ENCODE measurements at places on chromosomes 6 and 20.

DNA sequence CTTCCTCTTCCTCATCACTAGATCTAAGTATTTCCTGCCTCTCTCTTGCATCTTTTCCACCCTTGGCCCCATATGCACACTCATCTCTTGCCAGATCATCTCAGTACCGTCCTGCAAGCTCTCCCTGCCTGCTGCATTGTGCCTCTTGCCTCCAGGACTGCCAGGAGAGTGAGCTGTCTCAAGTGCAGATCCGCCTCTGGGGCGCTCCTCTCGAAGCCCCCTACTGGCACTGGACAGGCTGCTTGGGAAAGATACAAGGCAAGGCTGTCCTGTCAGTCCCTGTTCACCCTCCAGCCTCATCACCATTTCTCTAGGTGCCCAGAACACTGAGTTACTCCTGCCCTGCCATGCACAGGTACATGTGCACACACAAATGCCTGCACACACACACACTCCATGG is 10.2 kb downstream of the SYNDIG1 start:
- no peak for DNase-seq

DNA sequence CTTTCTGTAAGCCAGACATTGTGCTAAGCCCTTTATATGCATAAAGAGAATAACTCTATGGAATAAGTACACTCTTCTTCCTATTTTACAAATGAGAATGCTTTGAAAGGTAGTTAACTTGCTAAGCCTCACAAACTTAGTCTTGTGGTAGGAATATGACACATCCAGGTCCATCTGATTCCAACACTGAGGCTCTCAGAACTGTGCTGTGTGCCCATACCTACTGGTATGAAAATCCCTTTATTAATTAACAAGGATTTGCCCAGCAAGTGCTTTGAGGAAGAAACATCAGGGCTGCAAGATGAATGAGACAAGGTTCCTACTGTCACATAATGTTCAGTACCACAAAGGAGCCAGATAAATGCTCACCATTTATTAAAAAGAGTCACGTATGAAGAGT is 122.6 kb downstream of the TNFRSF21 start:
- DNase-seq: no peak

DNA sequence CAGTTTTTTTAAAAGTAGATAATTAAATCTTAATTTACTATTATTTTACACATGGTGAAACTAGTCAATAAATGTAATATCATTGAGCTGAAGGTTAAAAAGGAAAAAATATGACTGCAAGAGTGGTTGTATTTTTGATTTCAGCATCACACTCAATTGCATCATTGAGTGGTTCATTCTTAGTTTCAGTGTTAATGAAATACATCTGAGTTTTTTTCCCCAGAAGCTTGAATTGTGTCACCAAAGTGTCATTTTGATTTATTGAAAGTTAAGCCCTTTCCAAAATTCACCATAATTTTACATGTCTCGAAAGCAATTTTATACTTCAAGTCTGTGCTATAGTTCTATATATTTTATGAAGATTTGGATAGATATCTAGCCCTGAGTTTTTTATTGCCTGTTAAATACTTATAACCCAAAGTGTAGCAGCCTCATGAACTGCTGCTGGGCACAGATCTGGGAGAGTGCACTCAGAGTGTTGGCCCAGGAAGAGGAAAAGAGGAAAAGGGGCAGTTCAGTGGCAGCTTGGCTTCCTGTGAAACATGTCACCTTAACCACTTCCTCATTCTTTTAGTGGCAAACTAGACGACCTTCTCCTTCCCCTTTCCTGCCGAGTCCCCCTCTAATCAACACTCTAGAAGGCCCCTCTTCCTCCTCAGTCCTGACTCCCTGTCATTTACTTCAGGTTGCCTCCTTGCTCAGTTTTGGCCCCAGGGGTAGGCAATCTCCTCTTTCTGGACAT is 140.7 kb downstream of the ESR1 start:
- DNase-seq: no peak

GRCh38 chr6:160274871-160275510 is 16.4 kb upstream of the SLC22A2 start:
- no peak for DNase-seq

GRCh38 chr6:125662296-125662695 is 87.1 kb upstream of the HEY2 start:
- no peak for DNase-seq

DNA sequence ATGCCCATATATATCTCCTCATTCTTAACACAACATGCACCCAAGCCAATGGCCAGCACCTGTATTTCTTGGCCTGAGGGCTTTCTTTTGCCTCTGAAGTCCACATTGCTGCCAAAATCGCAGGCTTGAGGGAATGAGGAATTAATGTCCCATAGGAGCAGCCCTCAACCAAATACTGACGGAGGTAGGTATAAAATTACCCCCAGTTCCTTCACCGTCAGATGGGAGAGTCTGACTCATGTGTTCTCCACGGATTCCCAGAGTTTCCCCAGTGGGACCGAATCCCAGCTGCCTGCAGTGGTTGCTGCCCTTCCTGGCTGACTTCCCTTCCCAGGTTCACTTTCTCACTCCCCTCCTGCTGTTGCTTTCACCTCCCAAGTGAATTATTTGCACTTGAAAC is 602.2 kb upstream of the NOX3 start:
- DNase-seq: no peak

GRCh38 chr6:106290032-106290431 is 35.5 kb downstream of the ATG5 start:
- no peak for DNase-seq

DNA sequence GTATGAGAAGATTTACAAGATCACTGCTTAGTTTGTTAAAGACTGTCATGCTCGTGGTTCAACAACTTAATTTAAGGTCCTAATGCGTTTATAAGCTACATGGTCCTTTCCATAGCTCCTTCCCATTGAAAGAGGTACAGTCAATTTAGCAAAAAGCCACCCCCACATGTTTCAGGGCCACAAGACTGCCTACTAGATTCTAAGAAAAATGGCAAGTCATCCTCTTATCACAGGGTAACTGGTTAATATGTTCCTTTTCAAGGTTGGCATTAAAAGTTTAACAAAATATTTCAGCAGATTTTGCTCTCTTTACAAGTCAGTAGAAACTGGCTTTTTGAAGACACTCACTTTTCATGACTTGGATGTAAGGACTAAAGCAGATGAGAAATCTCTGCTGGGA is 15.7 kb downstream of the GSTA3 start:
- DNase-seq: no peak

DNA sequence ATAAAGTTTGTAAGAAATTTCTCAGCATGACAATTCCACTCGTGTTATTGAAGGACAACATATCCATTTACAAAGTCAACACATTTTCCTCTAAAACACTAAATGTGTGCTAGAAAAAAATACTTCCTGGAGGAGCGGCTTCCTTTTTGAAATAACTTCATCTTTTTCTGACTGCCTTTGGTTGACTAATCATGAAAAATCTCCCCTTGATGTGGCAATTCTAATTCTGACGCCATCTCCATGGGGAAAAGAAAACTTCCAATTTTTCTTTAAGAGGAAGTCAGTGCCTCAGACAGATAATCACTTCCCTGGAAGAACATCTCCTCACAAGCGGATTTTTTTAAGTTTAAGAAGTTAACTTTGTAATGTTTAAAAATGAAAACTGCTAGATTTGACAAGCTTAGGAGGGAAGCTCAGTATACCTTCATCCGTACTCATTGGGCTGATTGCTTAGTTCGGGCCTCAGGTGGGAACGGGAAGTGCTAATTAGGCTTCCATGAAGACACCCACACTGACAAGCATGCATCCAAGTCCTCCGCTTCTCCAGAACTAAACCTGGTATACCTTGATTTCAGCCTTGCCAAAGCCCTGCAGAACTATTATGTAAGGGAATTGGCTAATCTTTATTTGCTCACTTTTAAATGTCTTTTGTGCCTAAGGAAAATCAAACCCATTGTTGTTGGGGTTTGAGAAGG is 35.1 kb upstream of the DUSP22 start:
- no peak for DNase-seq

GRCh38 chr6:161216616-161217205 is 57.1 kb downstream of the AGPAT4 start:
- no peak for DNase-seq

DNA sequence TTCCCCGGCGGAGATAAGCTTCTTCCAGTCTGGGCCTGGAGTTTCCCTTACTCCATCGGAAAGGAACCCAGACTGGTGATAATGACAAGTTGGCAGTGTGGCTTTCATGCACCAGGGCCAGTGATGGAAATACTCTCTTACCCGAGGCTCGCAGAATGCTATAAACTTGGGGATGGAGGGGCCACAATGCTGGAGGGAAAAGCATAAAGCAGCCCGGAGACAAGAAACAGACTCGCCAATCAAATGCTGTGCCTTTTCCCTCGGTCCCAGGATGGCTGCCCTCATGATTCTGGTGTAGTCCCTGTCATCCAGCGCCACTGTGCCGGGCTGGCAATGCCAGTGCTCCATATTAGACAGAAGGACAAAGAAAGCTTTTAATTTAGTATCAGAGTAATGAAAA is 325.6 kb downstream of the THBS2 start:
- no peak for DNase-seq

GRCh38 chr6:98678481-98678880 is 155.9 kb upstream of the POU3F2 start:
- no peak for DNase-seq

- DNase-seq: no peak
These were observed 143.8 kb downstream of the SLC16A10 start for GRCh38 chr6:111231090-111231459.

GRCh38 chr6:136307351-136307750 is 17.7 kb upstream of the BCLAF1 start:
- DNase-seq: no peak

DNA sequence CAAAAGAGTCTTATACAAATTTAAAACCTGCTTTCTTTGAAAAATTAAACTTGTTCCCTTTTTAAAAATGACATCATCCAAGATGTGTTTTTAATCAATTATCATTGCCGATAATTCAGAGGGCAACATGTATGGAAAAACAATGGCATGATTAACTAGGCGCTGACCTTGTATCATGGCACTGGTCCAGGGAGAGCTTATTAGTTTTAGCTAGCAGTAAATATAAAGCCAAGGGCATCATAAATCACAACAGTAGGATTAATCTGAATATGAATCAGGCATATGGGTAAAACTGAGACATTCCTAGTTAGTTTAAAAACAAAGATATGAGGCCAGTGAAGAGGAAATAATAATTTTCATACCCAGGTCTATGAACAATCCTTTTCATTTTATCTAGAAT is 374.0 kb downstream of the HDGFL1 start:
- no peak for DNase-seq

DNA sequence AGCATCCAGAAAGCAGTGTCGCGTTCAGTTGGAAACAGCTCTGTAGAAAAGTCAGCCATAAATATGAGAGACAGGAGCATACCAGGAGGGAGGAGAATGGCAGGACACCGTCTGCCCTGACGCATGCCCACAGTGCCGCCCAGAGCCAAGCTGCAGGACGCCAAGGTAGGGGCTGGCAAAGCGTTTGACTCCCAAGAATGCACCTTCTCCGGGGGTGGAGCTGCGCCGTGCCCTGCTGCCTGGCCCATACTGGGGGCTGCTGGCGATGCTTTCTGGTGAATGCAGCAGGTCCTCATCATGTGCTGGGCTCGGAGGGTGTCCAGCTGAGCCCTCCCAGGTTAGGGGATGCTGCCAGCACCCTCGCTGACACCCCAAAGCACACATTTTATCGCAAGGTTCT is 349.8 kb downstream of the CDH4 start:
- no peak for DNase-seq

GRCh38 chr6:134082191-134082590 is 29.8 kb upstream of the SLC2A12 start:
- DNase-seq: no peak

DNA sequence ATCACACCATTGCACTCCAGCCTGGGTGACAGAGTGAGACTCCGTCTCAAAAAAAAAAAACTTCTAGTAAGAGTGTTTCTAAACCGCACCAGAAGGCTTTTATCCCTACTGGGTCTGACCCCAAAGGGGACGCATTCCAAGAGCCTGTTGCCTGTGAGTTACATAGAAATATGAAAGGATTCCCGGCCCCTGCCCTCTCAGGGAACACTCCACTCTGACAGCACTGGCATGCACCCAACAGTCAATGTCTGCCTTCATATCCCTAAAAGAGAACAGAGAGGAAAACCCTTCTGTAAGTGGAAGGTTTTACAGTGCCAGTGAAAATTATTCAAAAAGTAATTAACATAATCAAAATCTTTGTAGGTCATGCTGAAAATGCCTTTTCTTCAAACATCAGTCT is 117.1 kb upstream of the PTPRT start:
- no peak for DNase-seq

DNA sequence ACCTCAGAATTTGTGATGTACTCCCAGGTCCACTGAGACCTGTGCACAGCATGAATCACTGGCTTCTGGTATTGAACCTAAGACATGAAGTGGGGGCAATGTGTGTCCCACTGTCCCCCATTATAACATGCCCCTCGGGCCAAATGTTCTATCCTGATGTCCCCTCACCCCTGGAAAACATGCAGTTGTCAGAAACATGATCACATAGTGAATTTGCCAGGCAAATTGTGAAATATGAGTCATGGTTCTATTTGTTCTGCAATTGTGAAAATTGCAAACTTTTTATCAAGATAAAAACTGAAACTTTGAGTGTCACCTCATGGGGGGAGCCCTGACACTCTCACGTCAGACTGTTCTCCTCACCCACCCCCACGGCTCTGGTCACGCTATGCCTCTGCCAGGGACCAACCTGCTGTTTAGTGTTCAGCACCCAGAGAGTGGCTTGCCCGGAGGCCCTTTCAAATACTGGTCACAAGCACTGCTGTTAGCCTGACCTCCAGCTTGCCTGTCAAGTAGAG is 305.3 kb downstream of the CLIC5 start:
- DNase-seq: peak; percentile 17

GRCh38 chr20:19864130-19864529 is 106.1 kb downstream of the RIN2 start:
- no peak for DNase-seq

GRCh38 chr20:55253781-55254180 is 751.5 kb downstream of the CBLN4 start:
- DNase-seq: no peak

DNA sequence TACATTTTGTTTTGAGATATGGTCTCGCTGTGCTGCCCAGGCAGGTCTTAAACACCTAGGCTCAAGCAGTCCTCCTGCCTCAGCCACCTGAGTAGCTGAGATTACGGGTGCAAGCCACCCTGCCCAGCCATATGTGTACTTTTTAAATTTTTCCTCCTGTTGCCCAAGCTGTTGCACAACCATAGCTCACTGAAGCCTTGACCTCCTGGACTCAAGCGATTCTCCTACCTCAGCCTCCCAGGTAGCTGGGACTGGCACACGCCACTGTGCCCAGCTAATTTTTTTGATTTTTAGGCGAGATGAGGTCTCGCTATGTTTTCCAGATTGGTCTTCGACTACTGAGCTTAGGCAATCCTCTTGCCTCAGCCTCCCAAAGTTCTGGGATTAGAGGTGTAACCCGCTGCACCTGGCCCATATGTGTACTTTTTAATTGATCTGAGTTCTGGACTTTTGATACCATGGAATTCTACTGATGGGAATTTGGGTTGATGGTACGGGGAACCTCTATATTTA is 44.9 kb downstream of the ITCH start:
- no peak for DNase-seq

- DNase-seq: no peak
These were observed 12.1 kb upstream of the SUMO4 start for GRCh38 chr6:149387779-149388512.

GRCh38 chr20:25053255-25054031 is 4.5 kb downstream of the ACSS1 start:
- no peak for DNase-seq

All from GOT3 (cell line).